ENCODE measurements at places on chromosomes 4 and X.
A peak's percentile ranks its signal among the peaks of the same experiment; 100 is the strongest.

GRCh38 chr4:141132072-141132708 is 1.1 kb downstream of the RNF150 start:
- DNase-seq = peak; percentile 91

- no peak for DNase-seq
Measured at GRCh38 chr4:38855466-38855865, 1.2 kb downstream of the TLR6 start.

DNA sequence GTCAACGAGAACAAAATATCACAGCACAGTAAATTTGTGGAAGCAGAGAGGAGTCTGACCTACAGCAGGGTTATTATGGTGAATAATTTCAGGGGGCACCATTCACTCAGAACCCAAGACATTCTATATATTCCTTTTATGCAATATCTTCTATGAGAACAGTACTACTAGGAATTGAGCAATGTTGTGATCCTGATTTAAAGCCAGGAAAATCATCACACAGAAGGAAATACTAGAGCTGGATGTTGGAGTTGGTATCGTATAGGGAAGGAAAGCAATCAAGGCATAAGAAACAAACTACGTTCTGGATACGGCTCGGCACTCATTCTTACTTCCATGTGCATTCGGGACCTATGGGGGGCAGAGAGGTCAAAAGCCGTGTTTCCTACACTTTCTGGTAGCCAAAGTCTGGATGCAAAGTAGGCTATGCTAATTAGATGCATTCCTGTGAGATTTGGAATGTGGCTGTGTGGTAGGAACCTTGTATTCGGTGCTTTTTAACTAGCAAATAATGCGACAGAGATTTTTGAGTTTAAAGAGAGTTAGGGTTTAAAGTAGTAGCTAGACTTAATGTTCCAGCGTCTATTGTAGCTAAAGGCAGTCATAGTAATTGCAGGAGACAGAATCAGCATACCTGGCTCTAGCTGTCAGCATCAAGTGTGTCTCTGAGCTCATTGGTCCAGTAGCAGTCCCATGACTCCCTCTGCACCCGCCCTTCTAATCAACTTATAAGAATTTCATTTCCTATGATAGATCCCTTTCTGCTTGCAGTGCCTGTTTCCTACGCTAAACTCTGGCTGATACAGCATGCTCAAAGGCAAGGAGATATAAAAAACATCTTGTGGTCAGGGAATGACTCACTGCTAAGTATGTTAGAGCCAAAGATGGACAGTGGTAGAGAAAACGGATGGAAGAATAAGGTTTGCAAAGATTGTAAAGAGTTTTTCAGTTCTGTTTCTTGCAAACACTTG is 43.3 kb upstream of the PDGFC start:
- no peak for DNase-seq

DNA sequence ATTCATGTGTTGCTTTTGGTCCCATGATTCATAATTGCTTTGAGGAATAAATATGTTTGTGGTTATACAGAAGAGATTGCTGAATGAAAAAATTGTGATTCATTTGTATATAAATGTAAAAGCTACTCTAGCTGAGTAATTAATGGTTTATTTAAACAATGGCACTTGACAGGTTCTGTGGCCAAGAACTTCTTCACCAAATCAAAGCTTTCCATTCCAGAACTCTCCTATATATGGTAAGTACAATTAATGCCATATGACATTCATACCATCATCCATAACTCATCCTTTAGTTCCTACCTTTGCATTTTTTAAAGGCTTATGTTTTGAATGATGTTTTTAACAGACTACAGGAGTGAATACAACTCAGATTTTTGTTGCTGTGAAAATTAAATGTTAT is 105.8 kb downstream of the REPS2 start:
- DNase-seq = no peak

- DNase-seq = no peak
Measured at GRCh38 chr4:24260133-24260715, 324.1 kb downstream of the DHX15 start.

DNA sequence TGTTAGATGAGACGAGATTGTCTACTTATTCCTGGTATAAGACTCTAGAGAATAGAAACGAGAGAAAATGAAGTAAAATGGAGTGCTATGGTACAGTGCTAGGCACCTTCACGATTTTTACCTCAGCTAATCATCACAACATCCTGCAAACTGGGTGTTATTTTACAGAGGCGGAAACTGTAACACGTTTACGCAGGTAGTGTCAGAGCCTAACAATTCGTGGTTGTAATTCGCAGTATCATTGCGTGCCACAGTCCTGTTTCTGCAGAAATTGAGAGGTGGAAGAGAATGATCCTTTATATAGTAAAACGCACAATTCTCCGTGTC is 383 bp upstream of the TBC1D19 start:
- DNase-seq = no peak

DNA sequence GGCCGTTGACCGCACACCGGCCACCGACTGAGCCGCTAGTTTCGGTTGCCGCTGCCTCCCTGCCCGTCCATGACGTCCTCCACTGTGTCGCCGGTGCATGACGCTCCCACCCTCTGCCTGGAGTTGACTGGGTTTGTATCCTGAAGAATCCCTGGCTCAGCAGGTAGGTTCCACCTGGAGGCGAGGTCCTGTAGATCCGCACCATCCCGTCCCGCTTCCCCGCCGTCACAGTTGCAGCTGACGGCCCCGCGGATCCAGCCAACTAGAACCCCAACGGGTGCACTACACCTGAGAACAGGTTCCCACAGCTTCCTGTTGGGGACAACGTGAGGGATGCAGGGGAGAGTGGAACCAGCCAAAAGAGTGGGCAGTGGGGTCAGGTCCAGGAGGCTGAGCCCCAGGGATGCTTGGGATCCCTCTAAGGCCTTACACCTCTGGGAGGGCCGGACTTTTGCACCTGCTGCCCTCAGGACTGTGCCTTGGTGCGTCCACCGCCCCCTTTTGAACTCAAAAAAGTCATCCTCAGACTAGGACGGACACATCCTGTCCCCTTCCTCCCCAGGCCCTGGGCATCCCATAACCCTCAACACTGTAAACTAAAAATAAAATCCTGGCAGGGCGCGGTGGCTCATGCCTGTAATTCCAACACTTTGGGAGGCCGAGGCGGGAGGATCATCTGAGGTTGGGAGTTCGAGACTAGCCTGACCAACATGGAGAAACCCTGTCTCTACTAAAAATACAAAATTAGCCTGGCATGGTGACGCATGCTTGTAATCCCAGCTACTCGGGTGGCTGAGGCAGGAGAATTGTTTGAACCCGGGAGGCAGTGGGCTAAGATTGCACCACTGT is 1.1 kb upstream of the SLBP start:
- no peak for DNase-seq

GRCh38 chr4:24968278-24968677 is 55.4 kb upstream of the CCDC149 start:
- DNase-seq = no peak

DNA sequence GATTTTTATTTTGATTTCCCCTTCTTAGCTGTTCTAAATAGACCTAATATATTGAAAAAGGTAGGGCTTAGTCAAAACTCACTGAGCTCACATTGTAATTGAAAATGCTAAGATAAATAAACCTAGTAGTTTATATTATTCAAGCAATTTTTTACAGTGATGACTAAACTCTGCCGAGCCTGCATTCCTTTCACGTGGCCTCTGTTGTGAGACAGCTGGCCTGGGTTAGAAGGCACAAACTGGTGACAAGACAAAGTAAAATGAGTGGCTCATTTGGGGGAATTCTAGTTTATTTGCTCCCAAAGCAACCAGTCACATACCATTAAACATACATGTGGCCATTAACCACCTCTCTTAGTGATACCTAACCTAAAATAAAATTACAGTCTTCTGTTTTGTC is 169.4 kb upstream of the TEX13C start:
- DNase-seq = no peak

DNA sequence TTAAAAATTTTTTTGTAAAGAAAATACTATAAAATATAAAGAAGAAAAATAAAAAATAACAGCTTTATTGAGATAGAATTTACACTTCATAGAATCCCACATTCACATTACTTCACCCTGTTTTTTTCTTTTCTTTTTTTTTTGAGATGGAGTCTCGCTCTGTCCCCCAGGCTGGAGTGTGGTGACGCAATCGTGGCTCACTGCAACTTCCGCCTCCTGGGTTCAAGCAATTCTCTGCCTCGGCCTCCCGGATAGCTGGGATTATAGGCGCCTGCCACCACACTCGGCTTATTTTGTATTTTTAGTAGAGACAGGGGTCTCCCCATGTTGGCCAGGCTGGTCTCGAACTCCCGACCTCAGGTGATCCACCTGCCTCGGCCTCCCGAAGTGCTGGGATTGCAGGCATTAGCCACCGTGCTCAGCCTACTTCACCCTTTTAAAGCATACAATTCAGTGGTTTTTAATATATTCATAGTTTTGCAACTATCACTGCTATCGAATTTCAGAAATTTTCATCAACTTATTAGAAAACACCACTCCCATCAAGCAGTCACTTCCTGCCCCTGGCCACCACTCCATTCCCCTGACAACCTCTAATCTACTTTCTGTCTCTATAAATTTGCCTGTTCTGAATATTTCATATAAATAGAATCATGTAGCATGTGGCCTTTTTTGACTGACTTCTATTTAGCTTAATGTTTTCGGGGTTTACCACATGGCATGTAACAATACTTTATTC is 48.7 kb downstream of the TMEM131L start:
- DNase-seq = no peak

DNA sequence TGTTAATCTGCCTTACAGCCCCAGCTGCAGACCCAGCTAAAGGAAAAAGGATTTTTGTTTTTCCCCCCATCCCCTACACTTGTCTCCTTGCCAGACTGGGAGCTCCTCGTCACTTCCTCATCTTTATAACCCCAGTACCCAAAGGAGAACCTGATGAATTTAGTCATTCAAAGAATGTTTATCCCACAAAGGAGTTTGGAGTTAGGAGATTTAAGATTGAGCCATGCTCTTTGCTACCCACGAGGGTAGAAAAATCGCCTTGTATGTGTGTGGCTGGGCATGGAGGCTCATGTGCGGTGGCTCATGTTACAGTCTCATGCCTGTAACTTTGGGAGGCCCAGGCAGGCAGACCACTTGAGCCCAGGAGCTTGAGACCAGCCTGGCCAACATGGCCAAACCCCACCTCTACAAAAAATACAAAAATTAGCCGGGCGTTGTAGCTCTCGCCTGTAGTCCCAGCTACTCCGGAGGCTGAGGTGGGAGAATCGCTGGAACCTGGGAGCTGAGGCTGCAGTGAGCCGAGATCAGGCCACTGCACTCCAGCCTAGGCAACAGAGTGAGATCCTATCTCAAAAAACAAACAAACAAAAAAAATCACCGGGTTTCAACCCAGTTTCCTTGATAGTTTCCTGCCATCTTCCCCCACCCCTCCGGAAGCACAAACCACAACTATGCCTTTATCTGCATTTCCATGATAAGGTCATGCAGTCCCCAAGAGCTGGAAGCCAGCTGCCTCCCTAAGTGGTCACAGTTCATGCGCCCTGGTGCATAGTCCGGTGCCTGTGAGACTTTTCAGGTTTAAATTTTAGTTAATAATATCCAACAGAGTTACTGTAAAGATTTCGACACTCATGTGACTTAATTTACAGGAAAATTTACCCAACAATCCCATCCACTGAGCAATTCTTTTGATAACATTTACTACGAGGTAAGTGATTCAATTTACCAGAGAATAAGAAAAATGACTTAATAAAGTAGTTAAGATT is 1.5 kb downstream of the CFAP97 start:
- DNase-seq = peak; percentile 45

DNA sequence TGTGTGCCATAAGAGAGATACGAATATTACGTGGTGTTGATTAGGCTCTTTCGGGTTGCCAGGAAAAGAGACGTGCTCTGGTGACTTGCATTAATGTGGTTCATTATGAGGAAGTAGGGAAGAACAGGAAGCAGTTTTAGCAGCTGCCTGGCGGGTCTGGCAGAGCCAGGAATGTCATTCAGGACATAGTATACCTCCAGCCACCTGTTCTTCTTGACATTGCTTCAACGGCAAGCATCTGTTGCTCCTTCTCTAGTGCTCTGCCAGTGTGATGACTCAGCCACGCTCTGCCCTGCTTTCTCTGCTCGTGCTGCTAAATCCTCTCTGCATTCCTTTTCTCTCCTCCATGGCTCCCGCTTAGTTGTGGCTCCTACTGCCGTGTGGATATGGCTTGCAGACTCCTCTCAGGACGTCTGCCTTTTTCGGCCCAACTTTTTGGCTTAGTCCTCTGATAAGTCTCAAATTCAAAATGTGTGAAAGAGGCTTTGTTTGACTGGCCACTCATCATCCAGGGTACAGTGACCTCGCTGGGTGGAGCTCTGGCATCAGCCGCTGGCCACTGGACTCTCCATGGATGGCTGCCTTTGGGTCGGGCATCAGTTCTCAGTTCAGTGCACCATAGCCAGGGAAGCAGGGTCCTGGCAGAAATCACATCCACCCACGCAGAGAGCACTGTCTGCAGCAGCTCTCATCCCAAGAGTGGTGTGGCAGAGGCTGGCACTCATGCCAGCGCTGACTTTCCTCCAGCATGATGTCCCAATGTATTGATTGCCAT is 89.3 kb upstream of the KLF3 start:
- no peak for DNase-seq

GRCh38 chrX:9578083-9578779 is 113.4 kb downstream of the TBL1X start:
- no peak for DNase-seq

DNA sequence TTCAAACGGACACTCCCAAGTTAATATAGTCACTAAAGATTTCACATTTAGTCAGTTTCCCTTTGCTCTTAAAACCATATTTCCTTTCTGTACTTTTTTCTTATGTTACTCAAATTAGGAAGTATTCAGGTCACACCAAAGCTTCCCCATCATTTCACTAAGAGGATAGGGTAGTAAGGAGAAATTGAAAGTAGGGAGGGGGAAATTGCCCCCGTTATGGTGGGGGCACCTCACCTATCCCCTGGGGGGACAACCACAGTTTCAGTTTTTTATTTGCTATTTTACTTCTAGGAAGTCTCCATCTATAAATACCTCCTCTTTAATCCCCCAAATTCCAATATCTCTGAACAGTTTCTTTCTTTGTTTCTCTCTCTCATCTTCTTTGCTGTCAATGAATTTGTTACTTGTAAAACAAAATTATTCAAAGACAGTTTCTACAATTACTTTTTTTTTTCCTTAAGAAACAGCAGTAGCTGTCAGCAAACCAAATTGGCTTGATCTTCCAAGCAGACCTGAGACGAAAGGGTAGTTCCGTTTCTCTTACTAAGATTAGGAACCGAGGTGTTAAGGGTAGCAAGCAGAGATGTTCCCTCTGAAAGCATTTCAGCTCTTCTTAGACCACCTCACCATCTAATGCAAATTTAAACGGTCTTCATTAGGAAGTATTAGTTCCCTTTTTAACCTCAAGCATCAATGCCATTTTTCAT is 160.2 kb upstream of the KLF3 start:
- DNase-seq = no peak

- DNase-seq = no peak
Measured at GRCh38 chr4:41204400-41204978, 9.9 kb downstream of the APBB2 start.

DNA sequence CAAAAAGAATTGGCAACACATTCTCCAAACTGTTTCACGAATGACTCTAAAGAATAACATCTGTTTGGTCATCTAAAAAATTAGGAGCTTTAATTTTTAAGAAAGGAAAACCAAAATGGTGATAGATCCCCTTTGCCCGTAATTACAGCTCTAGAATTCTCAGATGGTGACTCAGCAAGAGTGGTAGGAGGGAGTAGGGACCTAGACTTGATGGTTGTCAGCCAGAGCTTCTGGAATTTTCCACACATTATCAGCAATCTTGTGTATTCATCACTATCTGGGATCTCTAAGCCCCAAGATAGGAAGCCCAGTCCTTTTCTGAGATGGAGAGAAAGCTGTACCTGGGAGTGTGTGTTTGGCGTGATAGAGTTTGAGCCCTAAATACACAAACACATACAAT is 103.9 kb upstream of the RAB40AL start:
- no peak for DNase-seq

- DNase-seq = no peak
Measured at GRCh38 chr4:113537628-113538027, 223.9 kb downstream of the CAMK2D start.

Measured in right kidney (tissue), 9 donors.